CD8-positive, alpha-beta T cell (primary cell): ENCODE measurements at places on chromosomes 1 and 21.
A peak's percentile ranks its signal among the peaks of the same experiment; 100 is the strongest.

GRCh38 chr21:46368533-46369285 lies 44.8 kb downstream of the PCNT start:
- DNase-seq, result no peak

DNA sequence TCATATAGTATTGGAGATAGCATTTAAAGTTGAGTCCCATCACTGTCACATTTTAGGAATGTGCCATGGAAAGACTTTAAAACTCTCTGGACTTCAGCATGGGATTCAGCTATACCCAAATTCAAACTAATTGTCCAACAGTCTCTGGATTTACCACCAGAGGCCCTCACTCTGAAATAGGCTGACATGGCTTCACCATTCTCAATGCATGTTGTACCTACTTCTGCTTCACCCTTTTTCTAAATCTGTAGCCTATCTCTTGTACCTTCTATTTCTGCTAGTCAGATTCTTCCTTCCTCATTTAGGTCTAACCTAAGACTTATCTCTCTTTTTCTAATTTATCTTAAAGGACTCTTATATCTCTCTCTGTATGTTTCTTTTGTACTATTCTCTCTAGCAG lies 512.7 kb upstream of the ZRANB2 start:
- no peak for DNase-seq

DNA sequence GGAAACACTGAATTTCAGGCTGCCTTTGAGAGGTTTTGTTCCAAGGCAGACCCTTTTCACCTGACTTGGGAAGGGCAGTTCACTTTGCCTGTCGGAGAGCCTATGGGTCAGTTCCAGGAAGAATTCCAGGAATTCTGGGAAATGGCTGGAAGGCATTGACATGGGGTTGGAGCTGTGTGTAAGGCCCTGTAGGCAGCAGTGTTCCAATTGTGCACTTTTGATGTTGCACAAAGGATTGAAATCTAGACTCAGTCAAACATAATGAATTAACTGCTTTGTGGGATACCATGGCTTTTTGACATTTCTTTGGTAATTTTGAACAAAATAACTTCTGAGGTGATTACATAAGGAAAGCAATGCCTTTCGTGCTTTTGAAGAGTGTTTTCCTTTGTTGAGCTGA lies 184.6 kb downstream of the SDCCAG8 start:
- DNase-seq, result no peak

GRCh38 chr1:211741788-211742187 lies 66.4 kb upstream of the NEK2 start:
- no peak for DNase-seq

- DNase-seq, result no peak
Measured at GRCh38 chr1:26797627-26798026, 9.9 kb downstream of the PIGV start.

- no peak for DNase-seq
Measured at GRCh38 chr21:33411949-33412430, 8.8 kb downstream of the IFNGR2 start.

DNA sequence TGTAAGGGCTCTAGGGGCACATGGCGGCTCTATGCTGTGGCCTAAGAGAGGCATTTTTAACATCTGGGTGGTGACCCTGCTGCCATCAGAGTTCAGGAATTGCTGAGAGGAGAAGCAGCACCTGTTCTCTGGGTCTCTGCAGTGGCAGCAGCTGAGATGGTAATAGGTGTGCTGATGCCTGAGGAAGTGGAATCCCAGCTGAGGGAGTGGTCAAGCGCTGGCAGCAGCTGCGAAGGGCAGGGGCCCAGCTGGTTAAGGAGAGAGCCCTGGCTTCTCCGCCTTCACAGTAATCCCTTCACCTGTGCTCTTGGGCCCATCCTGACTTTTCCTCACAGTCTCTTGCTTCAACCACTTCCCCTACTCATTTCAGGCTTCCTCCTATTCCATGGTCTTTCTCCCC lies 39.8 kb downstream of the GJA5 start:
- DNase-seq, result no peak

GRCh38 chr1:99749504-99750347 lies 16.7 kb downstream of the FRRS1 start:
- DNase-seq, result no peak

DNA sequence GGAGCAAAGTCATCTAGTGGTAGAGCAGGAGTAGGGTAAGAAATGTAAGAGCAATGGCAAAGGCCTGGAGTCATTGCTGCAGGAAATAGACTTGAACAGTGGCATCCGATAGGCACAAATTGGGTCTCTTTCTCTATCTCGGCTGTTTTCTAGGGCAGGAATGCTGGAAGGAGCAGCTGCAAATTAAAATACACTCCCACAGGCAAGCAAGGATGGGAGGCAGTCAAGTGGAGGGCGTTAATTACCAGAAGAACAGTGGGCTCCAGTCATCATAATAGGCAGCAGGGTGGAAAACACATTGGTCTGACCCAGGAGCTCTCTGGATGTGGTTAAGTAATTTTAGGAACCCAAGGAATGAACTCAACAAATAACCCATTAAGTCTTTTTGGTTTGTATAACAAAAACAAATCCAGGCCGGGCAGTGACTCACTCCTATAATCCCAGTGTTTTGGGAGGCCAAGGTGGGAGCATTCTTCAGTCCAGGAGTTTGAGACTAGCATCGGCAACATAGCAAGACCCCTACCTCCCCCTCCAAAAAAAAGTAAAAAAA lies 7.8 kb upstream of the TDRD5 start:
- DNase-seq, result no peak

DNA sequence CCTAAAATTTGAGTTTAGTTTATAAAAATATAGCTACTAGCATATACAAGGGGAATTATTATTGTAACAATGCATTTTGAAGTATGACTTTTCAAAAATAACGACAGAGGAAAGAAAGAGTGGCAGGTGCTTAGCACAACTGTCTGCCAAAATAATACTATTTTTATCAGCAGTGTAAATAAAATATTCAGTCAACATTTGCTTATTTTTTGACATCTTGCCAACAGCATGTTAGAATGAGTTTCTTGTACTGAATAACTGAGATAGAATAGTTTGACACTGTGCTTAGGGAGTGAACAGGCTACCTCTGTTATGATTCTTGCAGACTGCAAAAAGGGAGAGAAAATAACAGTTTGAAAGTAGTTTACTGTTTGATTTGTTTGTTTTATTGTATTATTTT lies 909.8 kb downstream of the BRINP3 start:
- DNase-seq, result no peak

DNA sequence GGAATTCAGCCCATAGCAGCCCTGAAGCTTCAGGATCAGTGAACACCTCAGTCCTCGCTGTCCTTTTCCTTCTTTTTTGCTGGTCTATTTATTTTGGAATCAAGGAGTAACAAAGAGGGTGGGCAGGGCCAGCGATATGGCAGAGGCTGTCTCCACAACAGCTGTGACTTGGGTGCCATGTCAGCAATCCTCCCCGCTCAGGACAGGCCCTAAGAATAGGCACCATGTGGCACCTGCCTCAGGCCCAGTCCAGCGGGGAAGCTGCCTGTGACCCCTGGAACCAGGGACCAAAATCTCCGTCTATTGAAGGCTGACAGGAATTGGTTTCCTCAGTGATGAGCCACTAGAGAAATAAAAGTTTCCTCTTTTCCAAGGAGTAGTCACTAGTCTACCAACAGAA lies 58.6 kb upstream of the TNR start:
- no peak for DNase-seq

- DNase-seq, result no peak
Measured at GRCh38 chr1:204345438-204345841, 14.3 kb downstream of the PLEKHA6 start.

- DNase-seq, result no peak
Measured at GRCh38 chr21:22679207-22679606, 1681.0 kb downstream of the NCAM2 start.

- DNase-seq, result no peak
Measured at GRCh38 chr21:16488042-16488441, 758.3 kb downstream of the USP25 start.

- DNase-seq, result peak; percentile 29
Measured at GRCh38 chr1:15100121-15100879, 53.2 kb upstream of the TMEM51 start.

DNA sequence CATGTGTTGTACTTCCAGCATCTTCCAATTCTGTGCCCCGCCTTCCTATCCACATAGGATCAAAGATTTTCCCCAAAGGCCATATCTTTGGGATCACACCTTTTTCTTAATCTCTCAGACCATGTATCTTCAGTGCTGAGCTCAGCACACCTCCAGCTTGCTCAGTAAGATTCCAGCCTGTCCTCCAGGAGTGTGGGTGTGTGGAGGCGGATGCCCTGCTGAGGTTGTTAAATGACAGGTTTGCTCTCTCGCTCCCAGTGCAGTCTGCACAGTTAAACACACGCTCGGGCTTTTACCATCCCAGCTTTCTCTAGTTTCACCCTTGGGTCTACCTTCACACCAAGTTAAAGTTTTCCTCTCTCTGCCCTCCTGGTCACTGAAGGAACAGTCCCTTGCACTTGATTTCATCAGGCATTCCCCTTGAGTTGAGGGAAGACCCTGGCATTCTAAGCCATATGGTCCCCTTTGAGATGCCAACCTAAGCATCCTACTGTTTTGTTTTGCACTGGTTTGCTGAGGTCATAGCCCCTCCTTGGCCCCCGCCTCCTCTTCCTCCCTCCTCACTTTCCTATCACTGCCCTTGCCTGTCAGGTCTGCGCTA lies 13.7 kb downstream of the MYOG start:
- DNase-seq, result no peak
